Stimulated activated CD8-positive, alpha-beta memory T cell treated with anti-CD3 and anti-CD28 coated beads, Interleukin-12 subunit alpha, Interleukin-12 subunit beta, amount 100 ng/mL, for 1 hour (primary cell): ENCODE measurements at places on chromosomes 7 and 10.
A peak's percentile ranks its signal among the peaks of the same experiment; 100 is the strongest.

DNA sequence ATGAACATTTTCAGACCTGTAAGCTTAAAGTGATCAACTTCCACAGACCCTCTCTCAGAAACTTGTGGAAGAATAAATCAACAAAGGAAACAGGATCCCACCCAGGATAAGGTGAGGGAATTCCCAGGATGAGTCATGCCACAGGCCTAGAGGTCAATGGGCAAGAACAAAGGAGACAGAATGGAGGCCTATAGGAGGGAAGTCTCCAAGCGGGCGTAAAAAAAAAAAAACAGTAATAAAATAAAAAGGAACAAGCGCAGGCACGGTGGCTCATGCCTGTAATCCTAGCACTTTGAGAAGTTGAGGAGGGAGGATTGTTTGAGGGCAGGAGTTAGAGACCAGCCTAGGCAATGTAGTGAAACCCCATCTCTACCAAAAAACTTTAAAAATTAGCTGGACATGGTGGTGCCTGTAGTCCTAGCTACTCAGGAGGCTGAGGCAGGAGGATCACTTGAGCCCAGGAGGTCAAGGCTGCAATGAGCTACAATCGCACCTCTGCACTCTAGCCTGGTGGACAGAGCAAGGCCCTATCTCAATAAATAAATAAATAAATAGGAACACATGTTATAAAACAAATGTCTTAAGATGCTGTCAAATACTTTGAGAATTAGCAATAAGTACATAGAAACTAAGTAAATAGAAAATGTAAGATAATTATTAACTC lies 8.4 kb downstream of the SORBS1 start:
- DNase-seq, result no peak

DNA sequence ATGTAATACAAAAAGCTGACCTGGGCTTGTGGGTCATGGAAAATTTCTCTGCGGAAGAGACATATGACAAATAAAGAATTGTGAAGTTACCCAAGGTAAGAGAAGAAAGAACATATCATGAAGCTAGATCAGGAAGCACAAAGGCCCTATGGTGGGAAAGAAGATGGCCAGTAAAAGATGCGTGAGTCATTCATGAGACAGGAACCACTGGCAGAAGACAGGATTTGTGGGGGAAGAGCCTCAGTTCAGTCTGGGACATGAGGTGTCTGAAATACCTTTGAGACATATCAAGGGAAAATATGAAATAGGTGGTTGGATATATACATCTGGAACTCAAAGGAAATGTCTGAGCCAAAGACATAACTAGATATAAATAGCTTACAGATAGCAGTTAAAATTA lies 27.7 kb upstream of the AMPH start:
- no peak for DNase-seq

GRCh38 chr7:70728872-70729552 lies 402.9 kb upstream of the GALNT17 start:
- no peak for DNase-seq

- DNase-seq, result peak; percentile 60
Measured at GRCh38 chr10:5775685-5776084, 37.5 kb downstream of the GDI2 start.

DNA sequence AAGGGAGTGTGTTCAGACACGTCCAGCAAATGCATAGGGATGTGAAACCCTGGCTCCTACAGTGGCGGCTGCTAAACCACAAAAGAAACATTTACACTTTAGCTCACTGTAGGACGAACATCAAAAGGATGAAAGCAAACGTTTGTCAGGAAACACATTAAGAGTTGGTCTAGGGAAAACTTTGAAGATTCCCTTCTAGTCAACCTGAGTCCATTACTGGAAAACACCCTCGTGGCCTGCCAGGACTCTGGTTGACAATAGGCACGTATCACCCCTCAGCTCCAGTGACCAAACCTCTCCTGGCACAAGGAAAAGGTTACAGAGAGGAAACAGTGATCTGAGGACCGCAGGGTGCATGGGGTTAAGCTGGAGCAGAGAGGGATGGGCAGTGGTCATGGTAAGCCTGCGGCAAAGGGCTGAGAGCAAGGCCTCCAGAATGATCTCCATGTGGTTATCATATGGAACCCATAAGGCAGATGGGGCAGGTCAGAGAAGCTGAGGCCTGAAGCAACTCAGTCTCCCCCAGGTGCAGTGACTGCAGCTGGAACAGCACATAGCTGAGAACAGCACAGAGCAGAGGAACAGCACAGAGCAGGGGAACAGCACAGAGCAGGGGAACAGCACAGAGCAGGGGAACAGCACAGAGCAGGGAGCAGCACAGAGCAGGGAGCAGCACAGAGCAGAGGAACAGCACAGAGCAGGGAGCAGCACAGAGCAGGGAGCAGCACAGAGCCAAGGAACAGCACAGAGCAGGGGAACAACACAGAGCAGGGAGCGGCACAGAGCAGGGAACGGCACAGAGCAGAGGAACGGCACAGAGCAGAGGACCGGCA lies 49.9 kb downstream of the CHST15 start:
- DNase-seq, result no peak

- no peak for DNase-seq
Measured at GRCh38 chr10:98589691-98590090, 143.0 kb upstream of the HPS1 start.

- no peak for DNase-seq
Measured at GRCh38 chr10:13859979-13860654, 273.4 kb downstream of the PRPF18 start.

DNA sequence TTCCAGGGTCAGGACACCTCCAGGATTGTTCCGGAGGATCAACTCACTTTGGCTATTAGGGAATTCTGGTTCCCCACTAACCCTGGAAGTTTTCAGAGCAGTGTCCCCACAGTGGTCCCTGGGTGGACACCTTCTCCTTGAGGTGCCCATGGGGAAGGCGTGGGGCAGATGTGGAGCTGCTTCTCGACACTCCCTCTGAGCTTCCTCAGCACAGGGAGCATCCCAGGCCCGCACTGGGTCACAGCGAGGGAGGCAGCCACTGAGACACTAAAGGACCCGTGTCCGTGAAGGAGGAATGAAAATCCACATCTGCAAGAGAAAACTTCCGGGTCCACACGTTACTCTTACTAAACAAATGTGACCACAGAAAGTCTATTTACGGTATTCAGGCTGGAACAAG lies 48.2 kb upstream of the MNX1 start:
- no peak for DNase-seq

GRCh38 chr10:127570036-127570435 lies 20.9 kb downstream of the NPS start:
- DNase-seq, result no peak

- no peak for DNase-seq
Measured at GRCh38 chr10:3036155-3037021, 31.0 kb upstream of the PFKP start.

DNA sequence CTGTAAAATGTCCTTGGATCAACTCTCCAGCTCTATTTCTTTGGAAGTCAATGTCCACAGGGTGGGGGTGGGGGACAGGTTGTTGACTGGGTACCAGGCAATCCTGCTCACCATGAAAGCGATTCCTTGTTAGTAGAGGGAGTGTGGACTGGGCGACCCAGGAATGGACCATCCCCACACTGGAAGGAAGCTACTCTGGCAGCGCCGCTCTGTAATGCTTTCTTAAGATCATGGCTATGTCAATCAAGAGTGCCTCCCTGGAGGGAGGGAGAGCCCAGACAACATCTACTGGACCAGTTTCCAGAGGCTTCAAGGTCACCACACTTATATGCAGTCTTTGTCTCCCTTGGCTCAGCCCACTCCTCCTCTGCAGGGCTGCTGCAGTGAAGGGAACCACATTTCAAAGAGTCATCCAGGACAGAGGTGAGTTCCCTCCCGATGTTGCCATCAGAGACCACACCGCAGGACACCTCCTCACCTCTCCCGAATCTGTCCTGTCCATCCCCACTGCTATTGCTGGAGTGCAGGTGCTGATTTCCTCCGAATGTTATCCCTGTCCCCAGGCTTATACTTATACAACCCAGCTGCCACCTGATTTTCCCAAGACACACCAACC lies 6.9 kb downstream of the GIMAP5 start:
- DNase-seq, result no peak

DNA sequence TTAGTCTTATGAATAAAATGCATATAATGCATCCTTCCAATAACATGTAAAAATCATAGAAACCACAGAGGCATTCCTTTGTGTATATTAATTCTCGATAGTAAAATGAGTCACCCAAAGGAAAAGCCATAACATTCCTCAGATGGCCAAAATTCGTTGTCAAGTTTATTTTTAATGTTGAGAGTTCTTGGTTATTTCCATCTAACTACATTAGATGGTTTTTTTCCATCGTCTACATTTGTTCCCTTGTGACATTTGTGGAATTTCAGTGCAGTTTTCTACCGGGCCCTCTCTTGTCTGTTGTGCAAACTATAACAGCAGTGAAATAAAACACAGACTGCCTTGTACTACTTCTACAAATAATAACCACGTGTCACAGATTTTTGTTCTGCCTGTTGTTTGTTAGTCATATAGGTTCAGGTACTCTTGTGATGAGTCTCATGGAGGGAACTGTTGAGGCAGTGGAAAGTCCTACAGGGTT lies 54.7 kb upstream of the CCAR1 start:
- no peak for DNase-seq

GRCh38 chr10:21753497-21754270 lies 219.7 kb downstream of the MLLT10 start:
- no peak for DNase-seq

- no peak for DNase-seq
Measured at GRCh38 chr7:36979810-36980248, 255.5 kb upstream of the AOAH start.

DNA sequence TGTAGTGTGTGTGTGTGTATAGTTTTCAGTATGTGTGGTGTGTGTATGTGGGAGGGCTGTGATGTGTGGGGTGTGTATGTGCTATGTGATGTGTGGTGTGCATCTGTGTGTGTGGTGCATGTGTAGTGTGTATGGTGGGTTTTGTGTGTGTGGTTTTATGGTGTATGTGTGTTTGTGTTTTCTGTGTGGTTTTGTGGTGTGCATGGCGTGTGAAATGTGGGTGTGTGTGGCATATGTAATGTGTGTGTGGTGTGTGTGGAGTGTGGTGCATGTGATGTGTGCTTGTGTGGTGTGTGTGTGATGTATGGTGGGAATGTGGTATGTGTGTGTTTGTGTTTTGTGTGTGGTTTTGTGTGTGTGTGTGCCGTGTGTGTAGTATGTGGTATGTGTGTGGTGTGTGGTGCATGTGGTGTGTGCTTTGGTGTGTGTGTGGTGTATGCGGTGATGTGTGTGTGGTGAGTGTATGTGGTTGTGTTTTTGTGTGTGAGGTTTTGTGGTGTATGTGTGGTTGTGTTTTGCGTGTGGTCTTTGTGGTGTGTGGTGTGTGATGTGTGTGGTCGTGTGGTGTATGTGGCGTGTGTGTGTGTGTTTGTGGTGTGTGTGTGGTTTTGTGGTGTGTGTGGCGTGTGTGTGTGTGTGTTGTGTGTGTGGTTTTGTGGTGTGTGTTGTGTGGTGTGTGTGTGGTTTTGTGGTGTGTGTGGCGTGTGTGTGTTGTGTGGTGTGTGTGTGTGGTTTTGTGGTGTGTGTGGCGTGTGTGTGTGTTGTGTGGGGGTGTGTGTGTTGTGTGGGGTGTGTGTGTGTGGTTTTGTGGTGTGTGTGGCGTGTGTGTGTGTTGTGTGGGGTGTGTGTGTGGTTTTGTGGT lies 18.0 kb upstream of the PPP2R2D start:
- DNase-seq, result no peak

- no peak for DNase-seq
Measured at GRCh38 chr7:78301407-78301806, 502.8 kb downstream of the PHTF2 start.
